ENCODE measurements at places on chromosomes 1 and 21.

- DNase-seq = no peak
Observed at GRCh38 chr1:234310460-234310817, 62.8 kb upstream of the COA6 start.

- no peak for DNase-seq
Observed at GRCh38 chr21:37006486-37007291, at the start of gene RIPPLY3. TSS of gene RIPPLY3 (plus strand) at chr21:37006702. CDS start at chr21:37006773, 71 bp downstream.

GRCh38 chr1:112011202-112011601, 21.7 kb upstream of the KCND3 start:
- DNase-seq = no peak

GRCh38 chr1:58812926-58813325, 29.1 kb upstream of the JUN start:
- DNase-seq = peak; percentile 68

- DNase-seq = no peak
Observed at GRCh38 chr1:184225283-184226099, 161.3 kb upstream of the C1orf21 start.

DNA sequence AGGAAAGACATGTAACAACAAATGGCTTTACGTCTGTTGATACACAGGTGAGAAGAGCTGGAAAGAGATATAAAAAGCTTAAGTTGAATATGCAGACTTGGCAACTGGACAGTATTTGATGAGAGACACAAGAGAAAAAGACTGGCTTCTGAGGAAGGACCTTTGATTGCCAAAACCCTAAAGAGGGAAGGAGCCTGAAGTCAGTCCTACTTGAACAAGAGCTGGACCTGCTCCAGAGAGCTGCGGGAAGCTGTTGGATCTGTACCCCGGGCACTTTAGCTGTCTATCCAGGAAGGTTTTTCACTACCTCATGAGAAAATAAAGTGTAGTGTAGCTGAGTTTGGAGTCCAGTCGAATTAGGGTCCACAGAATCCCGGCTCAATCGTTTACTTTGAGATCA, 25.3 kb upstream of the LRRC8B start:
- DNase-seq = no peak

GRCh38 chr1:23463286-23463685, 20.7 kb downstream of the ASAP3 start:
- no peak for DNase-seq

- no peak for DNase-seq
Observed at GRCh38 chr21:46477765-46478164, 19.1 kb downstream of the DIP2A start.

- DNase-seq = no peak
Observed at GRCh38 chr1:230316864-230317745, 109.0 kb downstream of the PGBD5 start.

DNA sequence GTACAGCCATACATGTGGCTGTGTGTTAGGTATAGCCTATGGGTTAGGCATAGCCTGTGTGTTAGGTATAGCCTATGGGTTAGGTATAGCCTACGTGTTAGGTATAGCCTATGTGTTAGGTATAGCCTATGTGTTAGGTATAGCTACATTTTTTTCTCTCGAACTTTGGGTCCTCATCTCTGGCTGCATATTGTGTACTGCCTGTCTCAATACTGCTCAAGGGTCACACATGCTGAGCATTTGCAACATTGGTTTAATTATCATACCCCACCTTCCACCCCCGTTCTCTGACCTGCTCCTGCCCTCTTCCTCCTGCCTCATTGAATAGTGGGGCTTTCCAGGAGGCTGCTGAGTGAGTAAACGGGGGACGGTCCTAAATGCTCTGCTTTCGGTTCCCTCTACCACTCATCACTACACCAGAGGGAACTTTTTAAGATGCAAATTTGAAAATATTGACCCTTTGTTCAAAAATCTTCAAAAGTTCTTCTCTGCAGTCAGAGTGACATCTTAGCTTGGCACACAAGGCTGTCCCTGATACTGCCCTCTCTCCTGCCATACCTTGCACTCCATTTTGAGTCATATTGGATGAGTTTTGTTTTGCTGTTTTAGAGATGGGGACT, 17.8 kb downstream of the OR2B11 start:
- no peak for DNase-seq

GRCh38 chr1:70809069-70809468, 238.5 kb downstream of the PTGER3 start:
- DNase-seq = no peak

GRCh38 chr1:24855474-24855873, 74.6 kb downstream of the RUNX3 start:
- DNase-seq = no peak

DNA sequence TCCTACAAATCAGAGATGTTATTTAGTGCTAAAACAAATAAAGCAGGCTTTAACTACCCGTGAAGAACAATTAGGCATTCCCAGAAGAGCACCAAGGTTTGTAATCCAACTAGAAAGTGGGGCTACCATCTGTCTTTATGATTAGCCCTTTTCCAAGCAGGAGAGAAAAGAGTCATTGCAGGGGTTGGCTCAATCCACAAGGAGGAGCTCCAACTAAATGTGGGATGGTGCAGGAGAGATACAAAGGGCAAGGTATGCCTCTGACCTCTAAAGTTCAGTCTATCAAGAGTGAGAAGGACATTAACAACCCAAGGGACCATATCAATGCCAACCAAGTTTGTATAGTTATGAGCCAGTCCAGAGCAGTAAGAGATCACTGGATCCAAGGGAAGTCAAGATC, 382.7 kb upstream of the DUSP10 start:
- no peak for DNase-seq

DNA sequence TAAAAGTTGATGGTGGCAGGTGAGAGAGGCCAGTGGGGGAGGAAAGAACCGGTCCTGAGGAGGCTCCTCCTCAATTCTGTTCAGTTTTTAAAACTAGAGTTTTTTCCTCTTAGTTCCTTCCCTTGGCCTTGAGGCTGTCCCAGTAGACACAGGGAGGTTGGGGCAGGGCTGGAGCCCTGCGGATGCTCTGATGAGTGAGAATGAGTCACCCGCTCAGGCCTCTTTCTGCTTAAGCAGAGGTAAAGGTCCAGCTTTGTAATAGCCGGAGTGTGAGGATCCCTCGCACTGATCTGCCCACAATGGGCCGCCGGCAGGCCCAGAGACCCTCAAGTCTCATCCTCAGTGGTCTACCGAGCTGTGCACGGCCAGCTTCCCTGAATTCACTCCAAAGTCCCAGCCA, 49.6 kb upstream of the IRF2BP2 start:
- no peak for DNase-seq

DNA sequence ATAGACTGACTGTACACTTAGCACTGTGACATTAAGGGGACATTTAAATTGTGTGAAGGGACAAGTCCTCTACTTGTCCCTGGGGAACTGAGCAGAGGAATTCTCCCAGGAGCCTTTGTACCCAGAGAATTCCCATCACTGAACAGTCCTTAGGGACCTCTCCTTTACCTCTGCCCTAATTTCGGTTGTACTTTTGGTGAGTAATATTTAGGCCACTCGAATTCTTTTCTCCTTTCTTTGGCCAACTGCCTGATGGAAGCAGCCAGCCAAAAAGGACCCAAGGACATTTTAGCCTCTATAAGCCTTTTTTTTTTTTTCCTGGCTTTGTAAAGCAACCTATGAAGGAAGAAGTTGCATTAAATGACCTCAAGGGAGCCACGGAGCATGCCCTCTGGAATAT, 71.5 kb downstream of the NR5A2 start:
- DNase-seq = no peak

DNA sequence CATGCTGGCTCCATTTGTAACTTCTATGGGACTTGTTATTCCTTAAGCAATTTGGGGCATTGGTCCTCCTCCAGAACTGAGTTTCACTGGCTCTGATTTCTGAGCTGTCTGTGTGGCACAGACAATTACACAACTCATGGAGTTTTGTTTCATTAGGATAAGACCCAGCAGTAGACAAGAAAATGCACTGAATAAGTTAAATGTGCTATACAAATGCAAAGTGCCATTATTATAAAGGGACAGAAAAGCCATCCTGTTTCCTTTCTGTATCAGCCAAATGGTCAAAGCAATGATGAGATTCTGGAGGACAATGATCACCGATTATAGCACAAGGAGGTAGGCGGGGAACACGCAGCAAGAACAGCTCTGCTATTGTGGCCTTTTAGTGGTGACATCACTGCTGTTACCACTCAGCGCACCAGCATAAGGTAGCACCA, 81.9 kb downstream of the CNIH3 start:
- no peak for DNase-seq

Data from effector memory CD8-positive, alpha-beta T cell (primary cell).